CD14-positive monocyte (primary cell): ENCODE measurements at places on chromosomes 5 and 9. TPM values are rescaled to one million over a fixed set of nuclear protein-coding genes. Genes with fewer than 3 reads are reported as not detected.
A peak's percentile ranks its signal among the peaks of the same experiment; 100 is the strongest.

- H3K4me3 ChIP-seq: no peak overlapping the region
- peaks cover 12% of the 10 kb centered on the region for H3K4me1 ChIP-seq
- H3K27ac ChIP-seq: no peak overlapping the region
- H3K27me3 ChIP-seq: peaks cover 47% of the 10 kb centered on the region
Observed at GRCh38 chr9:91946653-91947488, 3.2 kb downstream of the ROR2 start.

GRCh38 chr9:108746864-108747263 is 108.9 kb downstream of the ACTL7B start:
- H3K4me3 ChIP-seq: no peak overlapping the region
- H3K36me3 ChIP-seq: no peaks in the 10 kb centered on the region
- no peak overlapping the region for H3K27ac ChIP-seq
- no peaks in the 10 kb centered on the region for H3K4me1 ChIP-seq

- peak; percentile 75 for DNase-seq
- no peaks in the 10 kb centered on the region for H3K27me3 ChIP-seq
- H3K36me3 ChIP-seq: peaks cover 15% of the 10 kb centered on the region
- no peak overlapping the region for H3K4me3 ChIP-seq
- peaks cover 57% of the 10 kb centered on the region for H3K4me1 ChIP-seq
- no peak overlapping the region for H3K27ac ChIP-seq
Observed at GRCh38 chr5:140588311-140589070, 23.9 kb downstream of the SLC35A4 start.

DNA sequence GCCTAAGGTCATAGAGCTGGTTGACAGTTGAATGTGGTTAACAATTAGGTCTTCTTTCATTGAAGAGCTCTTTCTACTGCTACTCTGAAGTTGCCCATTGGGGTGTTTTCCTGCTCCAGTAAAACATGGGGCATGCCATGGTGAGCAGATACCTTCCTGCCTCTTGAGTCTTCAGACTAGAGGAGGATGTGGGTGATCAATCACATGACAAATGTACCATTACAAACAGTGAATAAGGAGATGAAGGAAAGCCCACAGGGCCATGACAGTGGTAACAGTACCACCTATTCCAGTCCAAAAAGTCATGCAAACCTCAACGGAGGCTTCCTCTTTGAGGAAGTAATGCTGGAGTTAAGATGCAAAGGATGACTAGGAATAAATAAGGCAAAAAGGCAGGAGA is 73.5 kb downstream of the CYFIP2 start:
- H3K27me3 ChIP-seq: no peaks in the 10 kb centered on the region
- no peaks in the 10 kb centered on the region for H3K4me1 ChIP-seq
- no peak overlapping the region for H3K4me3 ChIP-seq

GRCh38 chr9:70470050-70471015 is 55.9 kb upstream of the KLF9 start:
- DNase-seq: no peak
- H3K27me3 ChIP-seq: no peaks in the 10 kb centered on the region
- no peak overlapping the region for H3K27ac ChIP-seq

- H3K36me3 ChIP-seq: no peaks in the 10 kb centered on the region
- no peak overlapping the region for H3K27ac ChIP-seq
- H3K4me1 ChIP-seq: no peaks in the 10 kb centered on the region
- DNase-seq: no peak
- no peak overlapping the region for H3K4me3 ChIP-seq
Observed at GRCh38 chr9:4465910-4466309, 24.4 kb upstream of the SLC1A1 start.

The FOXD4L3 gene
- polyA plus RNA-seq: not detected

DNA sequence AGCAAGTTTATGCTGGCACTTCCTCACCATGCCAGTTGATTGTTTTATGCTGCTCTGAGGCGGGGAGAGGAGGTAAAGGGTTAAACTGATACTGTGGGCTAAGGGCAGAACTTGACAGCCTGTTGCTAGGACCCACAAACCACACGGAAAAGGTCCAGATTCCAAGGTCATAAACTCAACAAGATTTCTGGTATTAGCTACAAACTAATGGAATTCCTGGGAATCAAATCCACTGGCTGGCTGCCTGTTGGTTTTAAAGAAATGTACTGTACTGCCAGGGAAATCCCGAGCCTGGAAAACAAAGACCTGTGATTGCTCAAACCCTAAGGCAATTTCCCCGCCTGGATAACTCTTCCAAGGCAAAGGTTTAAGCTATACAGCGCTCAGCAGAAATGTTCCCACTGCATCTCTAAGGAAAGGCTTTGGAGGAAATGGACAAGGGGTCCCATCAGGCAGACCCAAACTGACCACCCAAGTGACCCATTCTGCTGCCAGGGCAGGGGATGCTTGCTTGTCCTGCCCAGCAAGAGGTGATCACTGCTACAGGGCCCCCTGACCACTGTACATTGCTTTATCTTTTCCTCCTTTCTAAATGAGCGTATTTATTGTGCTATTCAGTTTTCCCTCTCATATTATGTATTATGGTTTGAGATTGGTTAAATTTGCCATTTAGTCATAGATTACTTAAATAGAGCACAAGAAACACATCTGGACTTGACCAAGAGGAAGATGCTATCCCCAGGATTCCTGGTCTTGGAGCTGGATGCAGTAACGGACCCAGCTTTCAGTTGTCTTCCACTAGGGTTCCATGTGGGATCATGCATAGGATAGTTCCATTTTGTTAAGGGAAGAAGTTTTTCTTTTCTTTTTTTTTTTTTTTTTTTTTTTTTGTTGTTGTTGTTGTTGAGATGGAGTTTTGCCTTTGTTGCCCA is 124.3 kb downstream of the SUSD1 start:
- H3K4me1 ChIP-seq: peaks cover 4% of the 10 kb centered on the region
- H3K36me3 ChIP-seq: peaks cover 96% of the 10 kb centered on the region
- no peak for DNase-seq
- H3K27me3 ChIP-seq: no peaks in the 10 kb centered on the region

DNA sequence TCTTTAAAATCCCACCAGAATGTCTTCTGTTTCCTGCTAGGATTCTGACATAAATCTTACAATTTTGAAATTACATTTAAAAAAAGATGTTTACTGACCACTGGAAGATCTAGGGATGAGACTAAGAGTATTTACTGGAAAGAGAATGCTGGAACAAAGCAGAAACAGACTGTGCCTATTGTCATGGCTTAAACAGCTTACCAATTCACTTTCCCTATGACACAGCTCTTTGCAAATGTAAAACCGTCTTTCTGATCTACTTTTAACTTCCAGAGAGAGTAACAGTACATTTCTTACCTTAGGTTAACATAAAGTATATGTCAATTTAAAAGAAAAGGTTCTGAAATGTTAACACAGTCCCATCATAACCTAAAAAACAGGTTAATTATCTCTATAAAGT is 10.7 kb downstream of the GIN1 start:
- DNase-seq: no peak
- H3K27me3 ChIP-seq: no peaks in the 10 kb centered on the region
- peaks cover 13% of the 10 kb centered on the region for H3K36me3 ChIP-seq
- H3K27ac ChIP-seq: no peak overlapping the region
- peaks cover 9% of the 10 kb centered on the region for H3K4me1 ChIP-seq

GRCh38 chr5:130708754-130709153 is 456.3 kb downstream of the HINT1 start:
- H3K27ac ChIP-seq: no peak overlapping the region
- no peaks in the 10 kb centered on the region for H3K36me3 ChIP-seq
- no peaks in the 10 kb centered on the region for H3K4me1 ChIP-seq
- no peak for DNase-seq
- no peaks in the 10 kb centered on the region for H3K27me3 ChIP-seq
- H3K4me3 ChIP-seq: no peak overlapping the region

The SPIN1 gene
- 3.9 and 11.0 TPM in 2 replicates for polyA plus RNA-seq

DNA sequence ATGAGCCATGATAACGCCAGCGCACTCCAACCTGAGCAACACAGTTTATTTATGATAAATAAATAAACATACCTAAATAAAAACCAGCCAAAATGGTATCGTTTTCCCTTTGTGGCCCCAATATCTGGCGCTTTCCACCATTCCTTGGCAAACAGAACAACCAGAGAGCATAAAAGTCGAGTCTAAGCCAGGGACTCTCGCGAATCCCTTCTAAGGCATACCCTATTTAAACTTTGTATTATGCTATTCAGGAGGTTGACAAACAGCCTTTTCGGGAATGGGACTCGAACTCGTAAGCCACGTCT is 386 bp upstream of the MATR3 start:
- H3K4me3 ChIP-seq: peak overlapping the region; percentile 70
- peaks cover 32% of the 10 kb centered on the region for H3K4me1 ChIP-seq
- DNase-seq: no peak
- peak overlapping the region; percentile 91 for H3K27ac ChIP-seq

The UBAP1 gene
- 22.8 and 32.5 TPM in 2 replicates for polyA plus RNA-seq

- no peaks in the 10 kb centered on the region for H3K27me3 ChIP-seq
- DNase-seq: no peak
- H3K27ac ChIP-seq: no peak overlapping the region
- H3K4me3 ChIP-seq: no peak overlapping the region
- H3K36me3 ChIP-seq: no peaks in the 10 kb centered on the region
Observed at GRCh38 chr9:84953252-84953773, 283.8 kb downstream of the NTRK2 start.

GRCh38 chr9:134061019-134061687 is 6.7 kb downstream of the BRD3 start:
- no peaks in the 10 kb centered on the region for H3K27me3 ChIP-seq
- DNase-seq: peak; percentile 3
- H3K27ac ChIP-seq: peak overlapping the region; percentile 67

DNA sequence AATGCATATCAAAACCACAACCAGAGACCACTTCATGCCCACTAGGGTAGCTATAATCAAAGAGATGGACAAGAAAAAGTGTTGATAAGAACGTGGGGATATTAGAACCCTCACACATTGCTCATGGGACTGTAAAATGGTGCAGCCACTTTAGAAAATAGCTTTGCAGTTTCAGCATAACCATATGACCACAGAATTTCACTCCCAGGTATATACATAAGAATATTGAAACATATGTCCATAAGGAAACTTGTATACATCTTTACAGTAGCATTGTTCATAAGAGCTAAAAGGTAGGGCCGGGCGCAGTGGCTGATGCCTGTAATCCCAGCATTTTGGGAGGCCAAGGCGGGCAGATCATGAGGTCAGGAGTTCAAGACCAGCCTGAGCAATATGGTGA is 56.4 kb downstream of the S1PR3 start:
- H3K4me3 ChIP-seq: no peak overlapping the region
- no peaks in the 10 kb centered on the region for H3K36me3 ChIP-seq
- DNase-seq: no peak
- peaks cover 2% of the 10 kb centered on the region for H3K27me3 ChIP-seq
- no peak overlapping the region for H3K27ac ChIP-seq
- H3K4me1 ChIP-seq: no peaks in the 10 kb centered on the region

DNA sequence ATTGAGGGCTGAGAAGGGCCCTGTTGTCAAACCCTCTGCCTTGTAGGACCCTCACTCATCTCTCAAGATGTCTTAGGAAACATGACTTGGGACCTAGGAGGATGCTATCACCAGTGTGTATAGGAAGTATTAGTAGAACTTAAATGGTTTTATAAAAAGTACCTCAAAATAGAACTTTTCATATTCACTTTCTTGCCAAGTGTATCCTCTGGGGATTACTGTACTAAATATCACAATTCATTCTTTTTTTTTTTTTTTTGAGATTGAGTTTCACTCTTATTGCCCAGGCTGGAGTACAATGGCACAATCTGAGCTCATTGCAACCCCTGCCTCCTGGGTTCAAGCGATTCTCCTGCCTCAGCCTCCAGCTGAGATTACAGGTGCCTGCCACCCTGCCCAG is 56.2 kb downstream of the ARHGEF28 start:
- no peak for DNase-seq
- H3K36me3 ChIP-seq: no peaks in the 10 kb centered on the region
- H3K4me1 ChIP-seq: no peaks in the 10 kb centered on the region
